Keratinocyte (primary cell): ENCODE measurements at places on chromosomes 7 and 10. TPM values are rescaled to one million over a fixed set of nuclear protein-coding genes. Genes with fewer than 3 reads are reported as not detected.
A peak's percentile ranks its signal among the peaks of the same experiment; 100 is the strongest.

- DNase-seq = no peak
Measured at GRCh38 chr10:78491812-78492211, 458.1 kb downstream of the RPS24 start.

GRCh38 chr7:110421490-110422241, 669.3 kb upstream of the LRRN3 start:
- DNase-seq = no peak

DNA sequence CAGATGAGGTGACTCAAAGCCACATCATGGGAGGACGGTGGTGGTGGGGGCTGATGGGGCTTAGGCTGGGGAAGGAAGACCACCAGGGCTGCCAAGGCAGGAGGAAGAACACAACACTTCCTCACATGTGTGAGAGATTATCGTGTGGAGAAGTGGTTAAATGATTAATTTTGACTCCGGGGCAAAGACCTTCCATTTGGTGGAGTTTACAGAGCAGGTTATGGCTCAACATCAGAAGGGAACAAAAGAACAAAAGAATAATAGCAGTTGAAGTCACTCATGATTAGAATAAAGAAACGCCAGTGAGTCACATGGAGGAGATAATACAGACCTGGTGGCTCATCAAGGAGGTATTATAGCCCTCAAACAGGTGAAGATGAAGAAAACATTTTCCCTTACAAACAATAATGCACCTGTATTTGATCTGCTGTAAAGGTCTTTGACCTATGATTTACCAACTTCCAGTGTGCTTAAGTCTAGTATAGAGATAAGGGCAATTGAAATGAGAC, 170.1 kb downstream of the PKD1L1 start:
- peak; percentile 50 for DNase-seq

Gene CLDN15
- 1.9 to 4.1 TPM (median 2.4 TPM) in 3 replicates for polyA plus RNA-seq

Gene SPDYE9
- not detected in 3 replicates for polyA plus RNA-seq

Gene MAD1L1
- 18.0 to 27.0 TPM (median 18.1 TPM) in 3 replicates for polyA plus RNA-seq
